Pericardium fibroblast (primary cell): ENCODE measurements at places on chromosomes 1 and 21. TPM values are rescaled to one million over a fixed set of nuclear protein-coding genes. Genes with fewer than 3 reads are reported as not detected.

LORICRIN gene
- total RNA-seq, result not detected in 2 replicates

AIM2 gene
- not detected in 2 replicates for total RNA-seq

ADORA3 gene
- total RNA-seq, result not detected in 2 replicates

TMPRSS15 gene
- total RNA-seq, result not detected in 2 replicates

AJAP1 gene
- total RNA-seq, result 0.17 TPM in 1 of 2 replicates, not detected in the other

IL22RA1 gene
- not detected in 2 replicates for total RNA-seq
